ENCODE measurements at places on chromosomes 5 and 9. TPM values are rescaled to one million over a fixed set of nuclear protein-coding genes. Genes with fewer than 3 reads are reported as not detected.

The CDKN2B-AS1 gene
- polyA plus RNA-seq = not detected

The QRFP gene
- not detected for polyA plus RNA-seq

The PTPN3 gene
- 2.0 TPM for polyA plus RNA-seq

The FAXDC2 gene
- 5.9 TPM for polyA plus RNA-seq

The AGXT2 gene
- not detected for polyA plus RNA-seq

The IL3 gene
- not detected for polyA plus RNA-seq

The MYOT gene
- not detected for polyA plus RNA-seq

The SLC4A9 gene
- 0.24 TPM for polyA plus RNA-seq

The DBH gene
- 0.24 TPM for polyA plus RNA-seq

The EGFL7 gene
- 53.4 TPM for polyA plus RNA-seq

The CENPH gene
- polyA plus RNA-seq = 69.0 TPM

The SLIT3 gene
- polyA plus RNA-seq = 1.2 TPM

The FRMD3 gene
- 0.15 TPM for polyA plus RNA-seq

The TRUB2 gene
- 16.4 TPM for polyA plus RNA-seq

The PPP3R2 gene
- polyA plus RNA-seq = not detected

The PCDHGA6 gene
- polyA plus RNA-seq = 2.0 TPM

The CCDC192 gene
- polyA plus RNA-seq = not detected

The DIMT1 gene
- 14.1 TPM for polyA plus RNA-seq

The ASPN gene
- not detected for polyA plus RNA-seq

The OTP gene
- polyA plus RNA-seq = not detected

The SH2D3C gene
- 8.1 TPM for polyA plus RNA-seq

The HRCT1 gene
- polyA plus RNA-seq = not detected

The AQP7 gene
- 0.38 TPM for polyA plus RNA-seq

The PCDHB16 gene
- polyA plus RNA-seq = 2.2 TPM

The TNFAIP8 gene
- 12.4 TPM for polyA plus RNA-seq

The ZFAND5 gene
- polyA plus RNA-seq = 76.7 TPM
